ENCODE measurements at places on chromosomes 16 and 17.

DNA sequence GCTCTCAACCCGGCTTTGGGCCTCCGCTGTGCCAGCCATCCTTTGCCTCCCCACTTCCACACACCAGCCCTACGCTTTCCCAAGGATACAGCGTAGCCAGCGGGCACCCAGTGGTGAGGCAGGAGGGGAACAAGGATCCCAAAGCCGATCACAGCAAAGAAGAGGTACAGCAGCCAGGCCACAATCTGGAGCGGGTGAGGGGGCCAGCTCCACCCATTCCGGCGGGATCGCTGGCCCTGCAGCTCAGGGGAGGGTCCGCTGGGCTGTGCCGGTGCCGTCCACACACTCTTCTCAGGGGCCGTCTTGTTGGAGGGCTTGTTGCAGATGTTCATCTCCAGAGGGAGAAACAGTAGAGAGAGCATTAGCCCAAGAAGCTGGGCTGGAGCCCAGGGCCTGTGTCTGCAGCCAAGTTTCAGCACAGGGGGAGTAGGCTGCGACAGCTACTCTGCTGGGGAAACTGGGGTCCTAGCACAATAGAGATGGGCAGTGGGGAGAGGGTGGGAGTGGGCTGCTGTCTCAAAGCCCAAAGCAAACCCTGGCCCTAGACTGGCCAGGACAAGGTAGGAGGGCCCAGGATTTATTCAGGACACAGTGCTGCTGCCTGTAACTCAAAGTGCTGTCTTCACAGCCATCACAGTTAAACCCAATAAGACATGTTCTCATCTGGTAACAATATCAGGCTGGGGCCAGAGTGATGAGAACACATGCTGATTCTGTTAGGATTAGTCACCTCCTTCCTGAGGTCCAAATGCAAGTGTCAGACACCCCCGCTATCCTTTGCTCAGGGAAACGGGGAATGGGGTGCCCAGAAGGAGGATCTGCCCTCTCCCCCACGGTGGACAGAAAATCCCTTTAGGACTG lies 9.9 kb downstream of the ZDHHC1 start:
- no peak for DNase-seq

DNA sequence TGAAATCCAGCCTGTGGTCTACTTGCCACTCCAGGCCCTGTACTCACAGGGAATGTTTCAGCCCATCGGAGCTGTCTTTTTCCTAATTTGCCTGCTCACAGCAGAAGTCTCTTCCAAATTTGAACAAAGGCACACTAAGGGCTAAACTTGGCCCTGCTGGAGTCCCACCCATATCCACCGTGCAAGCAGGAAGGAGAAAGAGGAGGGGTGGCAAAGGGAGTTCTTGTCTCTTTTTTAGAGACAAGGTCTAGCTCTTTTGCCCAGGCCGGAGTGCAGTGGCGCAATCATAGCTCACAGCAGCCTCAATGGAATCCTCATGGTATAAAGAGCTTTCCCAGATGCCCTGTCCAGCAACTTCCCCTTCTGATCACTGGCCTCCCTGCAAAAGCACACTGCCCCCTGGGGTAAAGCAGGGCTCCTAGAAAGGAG lies 2.7 kb upstream of the PRM1 start:
- DNase-seq: no peak

GRCh38 chr17:973053-973452 lies 6.5 kb downstream of the NXN start:
- DNase-seq: no peak

DNA sequence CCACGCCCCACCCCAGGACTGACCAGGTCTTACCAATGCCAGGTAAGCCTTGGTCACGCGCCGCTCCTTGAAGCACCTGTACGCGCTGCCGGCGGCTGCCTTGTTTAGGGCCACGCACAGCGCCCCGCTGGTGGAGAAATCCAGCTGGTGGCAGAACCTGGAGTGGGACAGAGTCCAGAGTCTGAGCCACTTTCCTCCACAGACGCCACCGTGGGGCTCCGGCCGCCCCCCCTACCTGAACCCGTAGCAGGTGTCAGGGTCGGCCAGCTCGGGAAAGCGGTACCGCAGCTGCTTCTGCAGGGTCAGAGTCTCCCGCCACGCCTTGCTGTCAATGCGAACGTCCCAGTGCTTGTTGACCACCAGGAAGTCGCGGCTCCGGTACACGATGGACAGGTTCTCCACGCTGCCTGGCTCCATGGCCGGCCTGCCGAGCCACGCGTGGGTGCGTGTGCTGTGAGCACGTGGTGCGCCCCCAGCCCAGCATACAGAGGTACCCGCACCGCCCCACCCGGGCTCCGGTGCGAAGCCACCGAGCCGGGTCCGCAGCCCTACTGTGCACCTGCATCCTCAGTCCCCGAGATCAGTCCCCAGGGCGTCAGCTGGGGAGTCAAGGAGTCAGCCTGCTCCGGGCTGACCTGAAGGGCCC lies 737 bp downstream of the RPUSD1 start:
- DNase-seq: no peak

DNA sequence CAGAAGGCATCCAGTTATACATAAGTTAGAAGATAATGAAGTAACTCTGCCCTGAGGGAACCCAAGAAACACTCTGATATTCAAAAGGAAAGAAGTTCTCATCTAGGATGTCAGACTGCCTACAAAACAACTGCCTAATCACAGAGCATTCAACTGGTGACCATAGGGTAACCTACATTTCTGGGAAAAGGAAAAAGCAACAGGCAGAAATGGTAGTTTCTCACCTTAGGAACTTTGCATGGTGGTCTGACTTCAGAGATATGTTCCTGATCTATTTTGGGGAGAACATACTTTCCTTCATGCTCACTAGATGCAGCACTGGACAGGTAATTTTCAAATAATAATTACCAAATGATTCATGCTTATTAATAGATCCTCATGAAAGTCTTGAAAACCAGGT lies 16.5 kb downstream of the RNF43 start:
- DNase-seq: no peak

DNA sequence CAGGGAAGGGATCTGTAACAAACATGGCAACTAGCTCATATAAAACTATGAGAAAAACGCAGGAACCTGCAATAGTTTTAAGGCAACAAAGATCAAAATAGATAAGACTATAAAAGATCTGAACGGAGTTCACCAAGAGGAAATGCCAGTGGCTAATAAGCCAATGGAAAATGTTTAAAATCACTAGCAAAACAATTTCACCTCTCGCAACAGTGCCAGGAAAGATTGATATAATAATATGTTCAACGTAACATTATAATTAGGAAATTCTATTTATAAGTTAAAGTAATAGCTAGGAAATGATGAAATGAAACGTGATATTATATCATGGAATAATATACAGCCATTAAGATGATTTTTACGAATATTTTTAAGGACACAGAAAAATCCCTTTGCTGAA lies 16.0 kb downstream of the MRC2 start:
- no peak for DNase-seq

DNA sequence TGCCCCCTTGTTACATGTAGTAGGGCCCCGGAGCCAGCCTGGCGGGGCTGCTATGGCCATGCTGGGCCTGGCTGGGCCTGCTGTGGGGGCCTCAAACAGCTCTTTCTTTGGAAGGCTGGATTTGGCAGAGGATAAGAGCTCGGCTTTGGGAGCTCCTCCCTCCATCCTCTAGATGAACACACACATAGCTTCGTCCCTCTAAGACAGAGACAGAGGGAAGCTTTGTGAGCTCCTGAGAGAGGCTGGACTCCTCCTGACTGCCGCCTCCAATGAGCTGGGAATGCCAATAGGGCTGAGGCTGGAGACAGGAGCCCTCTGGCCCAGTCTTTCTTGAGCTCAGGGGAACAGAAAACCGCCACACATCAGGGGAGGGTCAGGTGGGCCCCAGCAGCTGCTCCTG lies 37.3 kb upstream of the CDC42EP4 start:
- no peak for DNase-seq

GRCh38 chr16:74724820-74725549 lies 24.3 kb upstream of the MLKL start:
- no peak for DNase-seq

GRCh38 chr16:12627394-12627793 lies 176.3 kb downstream of the CPPED1 start:
- no peak for DNase-seq

DNA sequence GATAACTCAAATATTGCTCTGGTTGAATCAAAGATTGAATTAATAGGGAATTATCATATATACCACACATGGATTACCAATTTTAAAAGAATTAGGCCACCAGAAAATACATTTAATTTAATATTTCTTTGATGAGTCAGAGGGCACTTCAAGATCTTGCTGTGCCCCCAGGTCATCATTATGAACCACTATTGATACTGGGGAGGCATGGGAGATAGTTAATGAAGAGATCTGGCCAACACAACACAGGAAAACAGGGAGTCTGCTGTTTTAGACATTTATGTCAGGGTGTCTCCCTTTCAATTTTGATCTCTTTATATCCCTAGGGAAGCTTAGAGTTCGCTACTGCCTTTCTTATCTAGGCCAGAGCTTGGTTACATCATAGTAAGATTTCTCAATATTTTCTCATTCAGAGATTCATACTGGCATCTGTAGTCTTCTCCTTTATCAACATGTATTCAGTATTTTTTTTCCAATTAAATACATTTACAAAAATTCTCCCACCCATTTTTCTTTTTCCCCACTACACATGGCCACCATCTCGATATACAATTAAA lies 158.3 kb upstream of the ZFHX3 start:
- no peak for DNase-seq

- DNase-seq: no peak
Observed at GRCh38 chr16:4578961-4579530, 22.9 kb downstream of the C16orf96 start.

DNA sequence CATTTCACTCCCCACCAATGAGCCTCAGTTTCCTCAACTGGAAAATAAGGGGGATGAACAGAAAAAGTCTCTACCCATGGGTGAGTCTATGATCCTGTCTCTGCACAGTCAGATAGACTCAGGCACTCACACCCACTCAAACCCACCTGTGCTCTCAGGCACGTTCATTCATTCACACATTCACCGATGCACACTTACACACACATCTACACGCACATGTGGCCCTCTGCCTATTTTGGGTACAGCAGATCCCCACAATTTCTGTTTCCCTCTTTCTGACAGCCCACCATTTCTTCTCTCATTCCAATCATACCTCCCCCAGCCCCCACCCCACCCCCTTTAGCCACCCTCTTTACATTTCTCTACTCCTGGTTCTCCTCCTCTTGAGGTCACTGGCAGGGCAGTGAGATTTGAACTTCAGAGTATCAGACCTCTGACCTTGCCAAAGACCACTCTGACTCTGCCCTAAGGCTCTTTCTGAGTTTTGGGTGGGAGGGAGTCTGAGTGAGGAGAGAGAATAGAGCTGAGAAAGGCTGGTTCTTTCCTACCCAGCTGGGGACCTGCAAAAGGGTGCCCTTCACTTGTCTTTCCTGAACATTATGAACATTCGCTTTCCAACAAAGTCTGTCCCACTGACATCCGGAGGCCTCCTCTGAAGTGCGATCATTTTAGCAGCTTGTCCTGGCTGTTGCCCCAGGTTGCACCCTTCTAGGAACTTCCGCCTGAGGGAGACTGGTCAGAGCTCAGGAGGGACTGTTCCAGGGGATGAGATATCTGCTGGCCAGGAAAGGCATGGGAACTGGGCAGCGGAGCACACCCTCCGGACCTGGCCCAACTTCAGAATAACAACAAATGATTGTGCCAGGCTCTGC lies 10.1 kb upstream of the COL1A1 start:
- DNase-seq: no peak

DNA sequence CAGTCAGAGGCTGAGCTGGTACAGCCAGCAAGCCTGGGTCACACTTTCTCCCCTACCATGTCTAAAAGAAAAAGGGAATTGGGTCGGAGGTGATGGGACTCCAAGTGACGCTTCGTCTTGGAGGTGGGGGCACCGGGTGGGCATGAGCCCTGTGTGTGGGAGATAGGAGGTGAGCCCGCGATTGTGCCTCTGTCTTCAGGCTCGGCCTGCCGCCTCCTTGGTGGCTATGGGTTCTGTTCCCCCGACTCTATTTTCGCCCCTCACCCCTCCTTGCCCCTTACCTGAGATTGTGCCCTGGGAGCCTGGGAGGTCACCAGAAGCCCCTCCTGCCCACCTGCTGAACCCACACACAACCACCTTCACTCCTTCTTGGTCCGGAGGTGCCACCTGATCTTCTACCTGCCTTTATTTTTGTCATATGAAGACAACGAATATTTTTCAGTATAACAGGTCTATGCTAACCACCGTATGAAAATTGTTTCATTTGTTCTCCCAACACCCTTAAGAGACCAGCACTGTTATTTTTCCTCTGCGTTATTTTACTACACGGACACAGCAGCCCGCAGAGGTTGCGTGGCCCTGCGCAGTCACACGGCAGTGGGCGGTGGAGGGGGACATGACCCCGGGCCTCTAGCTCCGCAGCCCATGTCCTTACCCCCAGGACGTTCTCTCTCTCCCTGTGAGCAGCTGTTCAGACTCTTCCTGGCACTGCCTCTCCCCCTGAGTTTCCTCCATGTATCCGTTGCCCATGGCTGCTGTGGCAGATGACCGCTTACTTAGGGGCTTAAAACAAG lies 49.9 kb downstream of the ATP2C2 start:
- DNase-seq: no peak

- no peak for DNase-seq
Observed at GRCh38 chr16:1335996-1336395, 2.6 kb downstream of the BAIAP3 start.

DNA sequence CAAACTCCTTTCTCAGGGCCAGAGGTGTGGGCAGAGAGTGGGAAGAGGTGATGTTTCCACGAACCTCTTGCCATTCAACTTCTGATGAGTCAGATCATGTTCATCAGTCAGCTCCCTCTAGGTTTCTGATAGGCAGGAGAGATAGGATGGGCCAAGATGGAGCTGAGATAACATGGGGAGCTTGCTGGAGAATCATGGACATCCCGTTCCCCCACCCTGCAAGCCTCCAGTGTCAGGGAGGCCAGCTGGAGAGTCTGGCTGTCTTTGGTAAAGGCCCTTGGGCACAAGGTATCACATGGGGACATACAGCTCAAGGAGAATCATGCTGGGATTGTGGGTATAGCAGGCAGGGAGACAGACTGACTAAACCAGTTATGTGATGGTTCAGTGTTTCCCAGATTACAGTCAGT lies 136.0 kb upstream of the IRX3 start:
- no peak for DNase-seq

GRCh38 chr17:39738983-39739884 lies 1.5 kb downstream of the GRB7 start:
- no peak for DNase-seq

GRCh38 chr16:27778171-27778925 lies 228.4 kb downstream of the KATNIP start:
- DNase-seq: no peak

DNA sequence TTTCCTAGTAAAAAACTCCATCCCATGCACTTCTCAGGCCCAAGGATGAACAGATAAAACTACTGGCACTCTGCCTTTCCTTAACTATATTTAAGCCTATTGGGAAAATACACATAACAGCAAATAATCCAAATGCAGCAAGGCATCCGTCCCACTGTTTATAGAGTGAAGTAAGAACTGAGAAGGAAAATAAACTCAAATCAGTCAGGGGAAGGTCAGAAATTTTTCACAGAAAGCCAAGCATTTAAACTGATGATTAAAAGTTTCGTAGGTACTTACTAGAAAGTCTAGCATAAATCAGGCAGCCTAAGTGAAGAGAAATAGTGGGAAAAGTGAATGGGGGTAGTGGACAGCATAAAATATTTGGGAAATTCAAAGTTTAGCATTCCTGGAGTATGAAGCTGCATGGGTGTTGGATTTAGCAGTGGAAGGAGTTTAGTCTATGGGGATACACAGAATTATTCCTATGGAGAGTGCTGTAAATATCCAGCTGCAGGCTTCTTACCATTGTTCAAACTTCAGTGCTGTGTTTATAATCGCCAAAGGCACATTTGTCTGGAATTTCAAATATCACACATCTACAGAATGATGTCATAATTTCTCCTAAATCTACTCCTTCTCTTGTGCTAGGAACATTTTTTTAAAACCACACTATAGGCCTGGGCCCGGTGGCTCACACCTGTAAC lies 1131.0 kb upstream of the GOT2 start:
- DNase-seq: no peak

All from activated T-helper 1 cell treated with anti-CD3 and anti-CD28 coated beads, Interleukin-2, amount 50 U/mL, for 16 hours (primary cell).